ENCODE measurements at places on chromosomes 13 and 19.

DNA sequence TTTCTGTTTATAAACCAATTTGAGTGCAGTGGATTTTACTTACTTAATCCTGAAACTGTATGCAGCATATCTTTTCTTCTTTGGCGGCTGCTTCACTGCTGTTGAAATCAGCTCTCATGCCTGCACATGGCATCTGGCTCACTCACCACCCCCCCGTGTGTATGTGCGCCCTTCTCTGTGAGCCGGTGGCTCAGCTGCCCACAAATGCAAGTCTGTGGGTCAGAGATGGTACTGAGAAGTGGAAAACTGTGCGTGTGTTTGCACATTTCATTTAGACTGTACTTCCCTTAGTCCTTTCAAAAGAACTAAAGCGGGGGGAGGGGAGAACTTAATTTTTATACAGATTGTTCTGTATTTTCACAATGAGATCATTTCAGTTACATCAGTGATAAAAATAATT, 307.6 kb downstream of the SHISA2 start:
- ATAC-seq, result no peak

- ATAC-seq, result peak; percentile 19
Observed at GRCh38 chr13:50124536-50125303, 109.5 kb downstream of the KCNRG start.

- ATAC-seq, result peak; percentile 71
Observed at GRCh38 chr19:3125900-3126524, 9.8 kb upstream of the GNA15 start.

GRCh38 chr19:29040951-29041350, 172.0 kb downstream of the UQCRFS1 start:
- ATAC-seq, result no peak

GRCh38 chr19:38656171-38656981, 8.9 kb downstream of the ACTN4 start:
- ATAC-seq, result no peak

All from esophagus mucosa (tissue), 1 donor.